ENCODE measurements at places on chromosomes 11 and 22.
A peak's percentile ranks its signal among the peaks of the same experiment; 100 is the strongest.

GRCh38 chr11:59666969-59667368, 1.9 kb downstream of the PATL1 start:
- peak; percentile 83 for DNase-seq

- no peak for DNase-seq
These were observed 4.5 kb upstream of the MAPK8IP1 start for GRCh38 chr11:45880772-45881570.

DNA sequence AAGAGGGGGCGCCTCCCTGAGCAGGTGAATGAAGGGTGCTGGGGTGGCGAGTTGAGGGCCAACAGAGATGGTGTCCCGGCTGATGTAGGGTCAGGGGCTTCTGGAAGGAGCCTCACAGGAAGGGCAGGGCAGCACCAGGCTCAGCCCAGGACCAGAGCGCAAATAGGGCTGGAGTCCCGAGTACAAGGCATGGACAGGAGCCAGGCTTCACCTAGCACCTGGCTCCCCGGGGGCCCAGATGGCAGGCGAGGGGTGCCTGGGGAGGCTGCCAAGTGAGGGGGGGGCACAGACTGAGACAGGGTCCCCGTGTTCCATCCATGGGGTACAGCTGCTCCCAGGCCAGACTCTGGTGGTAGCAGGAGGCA, 105.8 kb downstream of the KCNQ1 start:
- DNase-seq: no peak

DNA sequence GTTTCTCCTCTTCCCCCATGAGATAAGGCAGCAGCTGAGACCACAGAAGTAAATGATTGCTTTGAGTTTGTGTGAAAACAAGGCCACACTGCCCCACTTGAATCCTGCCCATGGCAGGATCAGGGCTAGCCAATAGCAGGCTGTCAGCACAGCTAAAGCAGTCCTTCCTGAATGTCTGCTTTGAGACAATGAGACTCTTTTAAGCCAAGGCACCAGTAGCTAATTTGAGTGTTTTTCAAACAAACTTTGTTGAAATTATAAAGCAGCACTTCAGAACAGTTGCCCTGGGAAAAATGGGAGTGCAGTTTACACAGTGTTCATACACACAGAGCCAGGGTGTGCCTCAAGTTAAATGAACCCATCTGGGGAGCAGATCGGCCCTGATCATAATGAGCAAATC, 103.5 kb upstream of the OR5AK2 start:
- DNase-seq: no peak

- peak; percentile 95 for DNase-seq
These were observed 439.7 kb downstream of the BUD13 start for GRCh38 chr11:116333001-116333535.

- peak; percentile 82 for DNase-seq
These were observed 67.4 kb downstream of the SCUBE1 start for GRCh38 chr22:43275545-43276317.

- no peak for DNase-seq
These were observed 75.7 kb upstream of the ANO1 start for GRCh38 chr11:70002433-70002832.
